ENCODE measurements at places on chromosomes 6 and 20.
A peak's percentile ranks its signal among the peaks of the same experiment; 100 is the strongest.

DNA sequence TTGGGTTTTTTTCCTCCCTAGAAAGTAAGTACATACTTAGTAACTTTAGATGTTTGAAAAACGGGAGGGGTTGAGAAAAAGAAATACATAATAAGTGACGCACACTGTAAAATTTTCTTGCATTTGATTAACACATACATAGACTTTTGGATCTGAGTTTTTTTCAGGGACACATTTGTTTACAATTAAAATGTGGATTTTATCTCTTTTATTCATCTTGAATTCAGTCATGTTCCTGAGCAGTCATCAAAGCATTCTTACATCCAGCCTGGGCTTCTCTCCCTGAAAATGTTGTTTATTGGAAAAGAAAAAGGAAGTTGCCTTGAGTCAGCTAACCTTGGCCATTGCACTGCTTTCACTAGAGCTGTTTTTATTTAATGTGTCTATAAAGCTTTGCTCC lies 8.7 kb upstream of the RPP40 start:
- no peak for DNase-seq

- no peak for DNase-seq
Observed at GRCh38 chr6:73395875-73396274, 1.2 kb downstream of the DDX43 start.

- no peak for DNase-seq
Observed at GRCh38 chr6:157961153-157961831, 20.4 kb upstream of the SYNJ2 start.

- peak; percentile 33 for DNase-seq
Observed at GRCh38 chr6:3776881-3777507, 25.5 kb upstream of the PXDC1 start.

- DNase-seq = peak; percentile 54
Observed at GRCh38 chr20:1266167-1266973, at the start of gene SNPH. TSS of gene SNPH (plus strand) at chr20:1266294. CDS start at chr20:1296240, 29,946 bp downstream.

DNA sequence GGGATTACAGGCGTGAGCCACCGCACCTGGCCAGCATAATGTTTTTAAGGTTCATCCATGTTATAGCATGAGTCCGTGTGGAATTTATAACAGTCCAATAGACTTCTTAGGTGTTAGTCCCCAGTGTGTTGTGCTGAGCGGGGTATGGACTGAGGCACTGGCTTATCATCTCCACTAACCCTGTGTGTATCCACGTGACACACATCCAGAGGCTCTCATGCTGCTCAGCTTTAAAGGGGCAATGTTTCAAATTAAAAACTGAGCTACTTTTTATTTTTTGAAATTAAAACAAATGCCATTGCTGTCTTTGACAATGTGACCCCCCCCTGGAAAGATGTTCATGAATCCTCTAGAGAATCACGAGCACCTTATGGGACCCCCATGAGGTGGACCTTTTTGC lies 54.3 kb upstream of the TRERF1 start:
- no peak for DNase-seq

DNA sequence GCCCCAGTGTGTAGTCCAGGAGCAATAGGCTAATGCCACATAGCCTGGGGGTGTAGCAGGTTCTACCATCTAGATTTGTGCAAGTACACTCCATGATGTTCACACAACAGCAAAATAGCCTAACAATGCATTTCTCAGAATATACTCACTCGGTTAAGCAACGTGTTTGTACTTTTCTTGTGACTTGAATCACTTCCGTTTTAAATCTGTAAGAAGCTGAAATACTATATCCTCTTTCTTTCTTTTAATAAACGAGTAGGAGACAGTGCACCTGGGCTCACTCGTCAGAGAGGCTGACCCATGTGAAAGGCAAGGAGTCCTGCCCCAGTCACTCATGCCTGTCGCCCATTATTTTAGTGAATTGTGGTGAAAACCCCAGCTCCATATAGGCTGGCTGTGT lies 201.6 kb downstream of the FOXA2 start:
- DNase-seq = peak; percentile 72

- DNase-seq = no peak
Observed at GRCh38 chr6:160996131-160996601, 4.6 kb downstream of the MAP3K4 start.

DNA sequence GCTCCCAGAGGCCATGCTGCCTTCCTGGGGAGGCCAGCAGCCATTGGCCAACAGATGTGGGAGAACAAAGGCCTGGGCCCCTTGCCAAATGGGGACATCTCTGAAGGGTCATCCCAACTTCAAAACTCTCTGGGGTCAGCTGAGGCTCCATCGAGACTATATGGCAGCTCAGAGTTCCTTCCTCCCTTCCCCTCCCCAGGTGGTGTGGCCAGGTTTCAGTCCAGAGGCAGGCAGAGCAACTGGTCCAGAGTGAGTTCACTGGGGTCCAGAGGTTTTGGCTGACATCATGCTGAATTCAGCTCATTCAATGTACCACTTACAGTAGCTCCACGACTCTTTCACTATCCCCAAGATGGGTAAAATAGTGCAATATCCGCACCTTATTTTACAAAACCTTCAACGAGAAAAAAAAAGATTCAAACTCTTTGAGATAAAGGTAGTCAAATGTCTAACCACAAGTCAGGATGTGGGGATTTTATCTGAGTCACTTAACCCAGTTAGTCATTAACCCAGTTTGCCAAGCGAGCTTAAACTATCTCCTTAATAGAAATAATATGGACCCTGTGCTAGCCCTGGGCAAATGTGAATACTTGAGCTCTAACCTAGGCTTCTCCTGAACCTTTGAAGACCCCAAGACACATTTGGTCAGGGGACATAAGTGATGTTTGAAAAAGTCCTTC lies 108.4 kb upstream of the PLEKHG1 start:
- no peak for DNase-seq

DNA sequence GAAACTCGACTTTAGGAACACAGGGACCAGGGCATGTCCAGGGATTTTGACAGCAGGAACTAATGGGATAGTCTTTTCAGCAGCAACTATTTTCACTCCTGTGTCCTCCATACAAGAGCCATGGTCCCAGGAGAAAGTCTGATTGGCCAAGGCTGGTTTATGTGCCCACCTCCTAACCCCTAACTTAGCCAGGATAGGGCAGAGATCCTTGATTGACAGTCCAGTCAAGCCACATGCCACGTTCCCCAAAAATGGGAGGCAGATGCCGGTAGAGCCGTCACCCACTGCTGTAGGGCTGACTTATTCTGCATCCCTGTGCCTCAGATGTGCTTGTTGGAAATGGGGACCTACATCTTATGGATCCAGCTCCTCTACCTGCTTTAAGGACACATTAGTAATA lies 22.3 kb downstream of the SLC2A10 start:
- DNase-seq = no peak

DNA sequence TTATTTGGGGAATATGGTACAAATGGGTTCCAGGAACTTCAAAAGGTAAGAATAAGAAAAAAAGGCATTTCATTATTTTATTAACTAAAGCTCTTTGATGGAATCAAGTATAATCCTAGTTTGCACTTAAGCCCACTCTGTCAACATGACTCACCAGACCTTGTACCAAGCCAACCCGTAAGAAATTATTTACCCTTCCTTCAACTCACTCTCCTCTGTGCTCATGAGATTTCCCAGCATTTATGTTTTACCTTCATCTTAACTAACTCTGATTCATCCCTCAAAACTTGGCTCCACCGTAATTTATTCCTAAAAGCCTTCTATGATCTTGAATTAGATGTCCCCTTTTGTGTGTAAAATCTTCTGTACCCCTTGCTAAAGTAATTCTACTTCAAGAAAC lies 308.7 kb downstream of the PKHD1 start:
- no peak for DNase-seq

GRCh38 chr20:62550087-62550632 lies 74.4 kb upstream of the GATA5 start:
- no peak for DNase-seq

DNA sequence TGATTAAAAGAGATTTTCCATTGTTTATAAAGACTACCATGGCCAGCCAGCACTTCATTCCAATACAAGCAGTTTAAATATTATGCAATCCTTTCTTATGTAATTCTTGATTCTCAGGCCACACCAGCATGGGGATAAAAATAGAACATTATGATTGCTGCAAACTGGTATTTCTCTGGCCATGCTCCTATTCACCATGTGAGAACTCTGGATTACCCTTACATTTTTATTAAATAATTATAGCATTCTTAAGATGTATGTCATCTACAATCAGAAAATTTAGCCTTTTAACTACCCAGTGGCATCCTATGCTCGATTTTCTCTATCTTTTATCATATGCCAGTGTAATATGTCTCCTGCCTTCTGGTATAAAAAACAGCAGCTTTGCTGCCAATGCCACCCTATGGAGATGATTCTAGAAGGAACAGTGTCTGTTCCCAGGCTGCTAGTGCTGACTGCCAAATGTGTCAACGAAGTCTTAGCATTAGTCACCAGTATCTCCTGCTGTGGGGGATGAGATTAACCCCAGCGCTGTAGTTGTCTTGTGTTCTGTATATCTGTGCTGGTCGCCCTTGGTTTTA lies 501.4 kb downstream of the BCKDHB start:
- DNase-seq = no peak

- DNase-seq = no peak
Observed at GRCh38 chr20:64121586-64121985, 14.2 kb upstream of the NPBWR2 start.

DNA sequence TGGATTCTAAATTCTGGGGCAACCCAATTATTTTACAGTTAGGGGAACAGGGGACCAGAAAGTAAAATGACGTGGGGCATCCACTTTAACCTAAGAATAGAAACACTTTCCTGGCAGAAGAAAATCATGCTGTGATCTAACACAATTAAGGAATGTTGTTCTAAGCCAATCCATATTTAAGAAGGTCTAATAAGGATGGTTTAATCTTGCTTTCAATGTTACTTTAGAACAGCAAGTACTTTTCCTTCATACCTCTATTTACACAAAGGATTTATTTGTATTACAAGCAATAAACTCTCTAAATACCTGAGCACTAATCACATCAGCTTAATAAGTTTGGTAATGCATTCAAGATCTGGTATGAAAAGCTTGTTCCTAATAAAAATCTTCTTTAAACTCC lies 32.4 kb downstream of the SLC2A12 start:
- no peak for DNase-seq

DNA sequence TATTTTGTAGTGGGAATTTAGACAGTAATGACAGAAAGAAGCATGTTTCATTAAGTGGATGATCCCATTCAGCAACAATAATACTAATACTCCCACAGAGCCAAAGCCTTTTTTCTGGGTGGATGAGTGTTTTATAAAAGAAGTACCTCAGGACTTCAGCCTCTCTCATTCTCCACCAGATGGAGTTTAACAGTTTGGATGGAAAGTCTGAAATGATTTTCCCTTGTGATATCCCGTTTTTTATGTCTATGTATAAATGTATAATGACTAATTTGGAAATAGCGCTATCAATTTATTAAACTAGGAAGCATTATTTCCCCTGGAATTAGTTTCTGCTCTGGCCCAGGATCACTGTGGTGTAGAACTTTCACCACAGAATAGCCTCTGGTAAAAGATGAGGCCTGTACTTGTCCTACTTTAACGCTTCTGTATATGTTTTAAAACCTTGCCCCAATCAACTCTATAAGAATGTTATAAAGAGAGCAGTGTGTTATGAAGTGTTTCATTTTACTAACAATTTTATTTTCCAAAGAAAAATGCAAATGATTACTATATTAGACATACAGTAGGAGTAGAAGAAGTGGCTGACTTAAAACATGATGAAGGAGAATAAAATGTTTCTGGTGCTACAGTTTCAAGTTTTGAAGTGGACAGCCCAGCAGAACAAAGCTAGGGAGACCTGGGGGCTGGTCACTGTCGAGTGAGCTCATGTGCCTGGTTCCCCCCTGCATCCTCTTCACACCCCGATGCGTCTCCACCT lies 135.6 kb downstream of the HIVEP1 start:
- no peak for DNase-seq

DNA sequence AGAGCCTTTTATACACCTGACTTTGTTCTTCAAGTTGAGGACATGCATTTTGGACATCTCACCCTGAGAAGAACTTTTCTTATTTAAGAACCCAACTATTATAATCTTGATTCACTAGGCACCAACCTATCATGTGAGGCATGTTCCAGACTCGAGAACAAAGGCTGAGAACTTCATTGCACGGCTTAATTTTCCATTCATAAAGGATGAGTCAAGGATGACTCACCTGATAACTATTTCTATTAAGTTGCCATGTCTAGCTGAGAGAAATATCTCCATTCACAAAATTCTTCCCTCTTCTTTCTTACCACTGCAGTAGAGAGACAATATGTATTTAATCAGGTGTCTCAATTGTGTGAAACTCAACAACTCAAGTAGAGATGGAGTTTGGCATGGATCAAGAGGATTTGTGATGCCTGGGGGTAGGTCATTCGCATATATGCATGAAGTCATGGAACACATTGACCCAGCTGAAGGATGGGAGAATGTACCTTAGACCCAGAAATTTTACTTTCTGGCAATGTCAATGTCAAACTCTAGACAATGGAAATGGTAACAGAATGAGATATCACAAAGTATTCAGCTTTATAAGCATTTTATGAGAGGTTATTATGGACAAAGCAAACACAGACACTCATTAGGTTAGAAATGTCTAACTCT lies 208.7 kb upstream of the PRND start:
- DNase-seq = no peak

DNA sequence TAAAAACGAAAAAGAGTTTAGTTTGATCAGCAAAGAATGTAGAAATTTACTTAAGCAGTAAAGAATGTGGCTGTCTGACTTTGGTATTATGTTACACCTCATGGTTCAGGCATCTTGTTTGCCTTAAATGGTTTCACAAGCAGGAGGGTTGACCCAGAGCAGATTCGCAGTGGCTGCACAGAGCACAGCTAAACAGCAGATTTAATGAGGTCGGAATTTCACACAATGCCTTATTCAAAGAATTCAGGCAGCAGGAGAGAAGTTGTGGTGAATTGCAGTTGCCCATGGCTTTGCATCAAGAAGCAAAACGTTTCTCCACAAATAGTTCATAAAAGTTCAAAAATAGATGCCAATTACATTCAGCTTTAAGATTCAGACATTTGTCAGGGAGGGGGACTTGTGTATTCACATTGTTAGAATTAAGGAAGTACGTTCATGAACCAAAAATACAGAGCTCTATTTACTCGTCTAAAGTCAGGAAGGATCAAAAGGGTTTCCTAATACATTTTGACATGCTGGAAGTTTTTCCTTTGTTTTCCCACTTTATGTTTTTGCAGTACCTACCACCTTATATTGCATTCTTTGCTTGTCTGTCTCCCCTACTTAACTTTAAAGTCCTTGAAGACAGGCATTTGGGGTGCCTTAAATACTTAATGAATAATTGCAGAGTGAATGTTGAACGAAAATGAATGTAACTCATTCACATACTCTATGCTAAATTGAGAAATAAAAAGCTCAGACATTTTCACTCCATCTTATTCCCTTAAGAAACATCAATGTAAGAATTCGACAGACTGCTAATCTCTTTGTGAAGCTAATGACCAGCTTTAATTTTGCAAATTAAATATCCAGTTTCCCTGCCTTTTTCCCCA lies 1163.6 kb upstream of the CITED2 start:
- DNase-seq = no peak

GRCh38 chr6:121609281-121609680 lies 173.8 kb downstream of the GJA1 start:
- DNase-seq = no peak
